ENCODE measurements at places on chromosomes 3 and 15. TPM values are rescaled to one million over a fixed set of nuclear protein-coding genes. Genes with fewer than 3 reads are reported as not detected.

GRCh38 chr3:149227591-149228268, 6.1 kb upstream of the CP start:
- DNase-seq = no peak

- no peak for DNase-seq
Measured at GRCh38 chr15:80730926-80731325, 35.8 kb downstream of the ABHD17C start.

GRCh38 chr15:90597577-90597976, 67.9 kb downstream of the CRTC3 start:
- DNase-seq = no peak

DNA sequence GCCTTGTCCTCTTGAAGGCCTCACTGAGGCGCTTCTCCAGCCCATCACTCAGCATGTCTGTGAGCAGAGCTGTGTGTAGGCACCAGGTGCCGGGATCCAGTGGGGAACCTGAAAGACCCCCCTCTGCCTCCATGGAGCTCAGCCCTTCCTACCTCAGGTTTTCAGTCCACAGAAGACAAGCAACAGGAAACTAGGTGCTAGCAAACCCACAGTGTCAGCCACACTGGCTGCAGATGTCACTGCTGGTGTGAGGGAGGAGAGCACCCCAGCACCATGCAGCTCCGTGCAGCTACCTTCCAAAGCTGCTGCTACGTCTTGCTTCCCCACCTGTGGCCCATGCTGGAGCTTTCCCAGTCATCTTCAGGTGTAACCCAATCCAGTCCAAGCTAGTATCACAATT, 17.9 kb downstream of the PSTPIP1 start:
- no peak for DNase-seq

GRCh38 chr15:41474941-41475340, 18.7 kb upstream of the ITPKA start:
- DNase-seq = no peak

The CKMT1A gene
- not detected for total RNA-seq

The SH3BP5 gene
- 102 TPM for total RNA-seq

GRCh38 chr15:68387381-68388143, 44.4 kb downstream of the ITGA11 start:
- no peak for DNase-seq

GRCh38 chr15:40259021-40259420, 20.2 kb downstream of the PAK6 start:
- DNase-seq = no peak

The TMEM266 gene
- total RNA-seq = 0.30 TPM

GRCh38 chr15:100114100-100114499, 227.7 kb downstream of the ADAMTS17 start:
- peak; percentile 46 for DNase-seq

The IP6K1 gene
- total RNA-seq = 55.7 TPM

GRCh38 chr15:64636556-64636955, 138.8 kb downstream of the RBPMS2 start:
- no peak for DNase-seq

GRCh38 chr3:6018456-6018855, 830.9 kb downstream of the EDEM1 start:
- DNase-seq = no peak

The ZNF35 gene
- total RNA-seq = 25.1 TPM

GRCh38 chr3:160827516-160827915, 71.5 kb downstream of the PPM1L start:
- no peak for DNase-seq

All from tibial nerve (tissue), 4 donors.